ENCODE measurements at places on chromosomes 12 and 14.

DNA sequence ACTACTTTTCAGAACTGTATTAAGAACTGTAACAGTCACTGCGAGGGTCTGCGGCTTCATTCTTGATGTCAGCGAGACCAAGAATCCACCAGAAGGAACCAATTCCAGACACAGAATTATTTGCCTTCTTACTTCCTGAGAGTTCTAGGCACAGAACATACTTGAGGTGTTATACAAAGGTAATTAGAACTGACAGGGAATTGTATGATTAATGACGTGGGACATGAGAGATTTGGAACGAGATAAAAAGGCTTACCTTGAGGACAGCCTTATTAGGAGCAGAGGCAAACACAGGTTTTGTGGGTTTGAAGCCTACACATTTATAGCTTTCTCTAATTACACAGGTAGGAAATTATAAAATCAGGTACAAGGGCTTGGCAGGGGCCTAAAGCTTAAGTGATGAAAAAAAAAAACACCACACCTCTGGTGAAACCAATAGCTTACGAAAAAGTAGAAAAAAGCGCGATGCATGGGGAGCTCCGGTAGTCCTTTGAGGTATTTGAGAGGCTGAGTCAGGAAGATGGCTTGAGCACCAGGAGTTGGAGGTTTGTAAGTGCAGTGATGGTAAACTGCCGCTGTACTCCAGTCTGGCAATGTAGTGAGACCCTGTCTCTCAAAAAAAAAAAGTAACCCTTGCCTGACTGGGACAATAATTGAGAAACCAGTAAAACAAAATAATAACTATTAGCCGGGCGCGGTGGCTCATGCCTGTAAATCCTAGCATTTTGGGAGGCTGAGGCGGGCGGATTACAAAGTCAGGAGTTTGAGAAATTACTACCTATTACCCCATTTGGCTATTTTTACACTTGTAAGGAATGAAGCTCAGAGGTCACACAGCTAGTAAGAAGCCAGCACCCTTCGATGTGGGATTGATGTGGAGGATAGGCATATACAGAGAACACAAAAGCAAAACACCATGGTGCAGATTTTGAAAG lies 795 bp upstream of the ACOT2 start:
- no peak for DNase-seq

DNA sequence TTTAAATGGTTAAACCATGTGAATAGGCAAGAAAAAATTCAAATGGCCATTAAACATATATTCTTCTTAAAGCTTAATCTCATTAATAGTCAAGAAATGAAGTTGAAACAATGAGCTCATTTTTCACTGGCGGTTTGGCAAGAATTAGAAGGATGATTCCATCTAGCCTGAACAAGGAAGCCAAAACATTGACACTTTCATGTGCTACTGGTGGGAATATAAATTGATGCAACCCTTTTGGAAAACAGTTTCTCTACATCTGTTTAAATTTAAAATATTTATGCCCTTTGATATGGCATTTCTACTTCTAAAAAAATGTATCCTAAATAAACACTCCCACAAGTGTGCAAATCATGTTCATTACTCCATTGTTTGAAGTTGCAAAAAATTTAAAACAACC lies 174.7 kb upstream of the HIF1A start:
- no peak for DNase-seq

DNA sequence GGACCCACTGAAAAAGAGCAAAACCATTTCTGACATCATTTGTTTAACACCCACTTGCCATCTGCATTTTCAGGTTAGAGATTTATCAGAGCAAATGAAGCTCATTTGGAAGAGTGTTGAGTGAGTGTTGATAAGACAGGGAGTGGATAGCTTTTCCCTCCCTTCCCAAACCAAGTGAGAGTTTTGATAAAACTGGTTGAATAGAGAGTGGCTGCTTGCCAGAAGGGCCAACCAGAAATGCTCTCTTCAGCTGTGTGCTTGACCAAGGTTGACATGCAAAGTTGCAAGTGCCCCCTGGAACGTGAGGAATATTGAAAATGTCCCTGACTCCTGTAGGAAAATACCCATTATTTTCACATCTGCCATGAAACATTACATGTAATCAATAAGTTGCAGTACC lies 1487.0 kb upstream of the FLRT2 start:
- DNase-seq, result no peak

GRCh38 chr14:54474232-54474793 lies 14.5 kb downstream of the GMFB start:
- DNase-seq, result no peak

GRCh38 chr12:131550121-131550520 lies 160.8 kb upstream of the SFSWAP start:
- no peak for DNase-seq

DNA sequence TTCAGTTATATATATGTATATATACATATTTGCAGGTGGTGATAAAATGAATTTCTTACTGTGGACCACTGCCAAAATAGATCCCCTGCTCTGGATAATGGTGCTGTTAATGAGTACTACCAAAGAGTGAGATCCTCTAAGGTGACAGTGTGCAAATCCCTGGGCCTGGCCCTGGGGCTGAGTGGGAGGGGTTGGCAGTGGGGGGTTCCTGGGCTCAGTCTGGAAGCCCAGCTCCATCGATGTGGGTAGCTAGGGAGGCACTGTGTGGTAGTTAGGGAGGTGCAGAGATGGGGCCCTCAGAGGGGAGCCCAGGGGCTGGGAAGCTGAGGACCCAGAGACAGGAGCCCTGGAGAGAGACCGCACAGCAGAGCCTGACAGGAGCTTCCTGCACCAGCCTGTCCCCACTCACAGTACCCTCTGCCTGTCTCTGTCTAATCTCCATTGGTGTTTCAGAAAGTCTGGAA lies 9.1 kb downstream of the KRT8 start:
- no peak for DNase-seq

DNA sequence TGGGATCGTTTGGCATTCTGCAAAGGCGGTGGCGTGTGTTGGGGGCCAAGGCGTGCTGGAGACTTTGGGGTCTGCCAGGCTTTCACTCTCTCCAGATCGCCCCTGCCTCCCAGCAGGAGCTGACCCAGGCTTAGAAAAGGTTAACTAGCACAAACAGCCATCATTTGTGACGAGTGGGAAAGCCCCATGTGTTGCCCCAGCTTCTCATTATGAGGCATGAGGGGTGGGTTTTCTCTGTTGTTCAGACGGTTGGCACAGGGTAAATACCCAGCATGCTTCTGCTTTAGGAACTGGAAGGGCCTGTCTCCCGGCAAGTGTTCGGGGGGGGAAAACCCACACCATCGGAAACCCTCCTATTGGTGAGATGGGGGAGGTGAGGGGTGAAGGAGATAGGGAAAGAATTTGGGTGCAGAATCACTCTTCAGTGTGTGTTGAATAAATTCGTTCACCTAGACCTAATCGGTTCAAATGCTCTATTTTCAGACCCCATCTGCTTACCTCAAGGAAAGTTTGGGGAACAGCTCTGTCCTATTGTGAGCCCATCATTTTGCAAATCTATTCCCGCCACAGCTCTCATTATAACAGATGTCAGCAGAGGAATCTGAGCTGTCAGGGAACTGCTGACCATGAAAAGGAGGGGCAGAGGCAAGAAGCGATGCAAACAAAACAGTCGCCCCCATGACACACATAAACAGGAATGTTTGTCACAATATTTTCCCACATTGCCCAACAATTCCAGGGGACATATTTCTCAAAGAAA lies 34.7 kb upstream of the C12orf42 start:
- no peak for DNase-seq

DNA sequence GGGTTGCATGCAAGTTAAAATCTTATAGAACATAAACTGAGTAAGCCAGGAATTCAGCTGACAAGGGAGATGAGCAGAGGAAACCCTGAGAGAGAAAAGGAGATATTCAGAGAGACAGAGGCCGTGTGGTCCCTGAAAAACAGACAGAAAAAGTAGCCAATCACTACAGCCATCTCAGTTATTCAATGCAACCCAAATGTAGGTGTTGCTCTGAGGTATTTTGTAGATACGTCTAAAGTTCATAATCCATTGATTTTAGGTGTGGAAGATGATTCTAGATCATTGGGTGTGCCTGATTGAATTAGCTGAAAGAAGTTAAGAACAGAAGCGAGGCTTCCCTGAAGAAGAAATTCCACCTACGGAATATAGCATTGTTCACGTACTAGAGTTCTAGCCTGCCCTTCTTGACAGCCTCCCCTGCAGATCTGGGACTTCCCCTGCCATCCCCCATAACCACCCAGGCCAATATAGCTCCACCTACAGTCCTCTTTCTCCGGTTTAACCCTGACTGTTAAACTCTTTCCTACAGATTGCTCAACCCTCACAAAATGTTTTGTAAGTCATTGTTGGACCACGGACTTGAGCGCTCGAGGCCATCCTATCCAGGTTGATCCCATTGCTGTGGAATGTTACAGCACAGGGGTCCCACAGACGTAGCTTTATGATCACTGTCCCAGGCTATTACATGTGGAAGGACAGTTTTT lies 21.7 kb downstream of the AICDA start:
- no peak for DNase-seq

- no peak for DNase-seq
Observed at GRCh38 chr12:52790427-52791270, 5.3 kb downstream of the KRT3 start.

DNA sequence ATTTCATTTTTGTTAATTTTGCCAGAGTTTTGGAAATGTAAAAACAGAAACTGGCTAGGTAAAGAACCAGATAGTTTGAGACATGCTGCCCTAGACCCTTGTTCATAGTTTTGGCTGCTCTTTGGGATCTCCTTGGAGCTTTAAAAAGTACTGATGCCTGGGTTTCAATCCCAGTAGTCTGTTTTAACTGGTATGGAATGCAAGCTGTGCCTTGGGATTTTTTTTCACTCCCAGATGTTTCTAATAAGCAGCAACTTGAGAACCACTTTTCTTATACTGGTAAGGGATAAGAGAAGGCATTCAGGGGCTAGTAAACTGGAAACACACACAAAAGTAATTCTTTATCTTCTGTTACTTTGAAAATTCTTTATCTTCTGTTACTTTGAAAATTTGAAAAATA lies 18.8 kb downstream of the SLC35F4 start:
- DNase-seq, result no peak

DNA sequence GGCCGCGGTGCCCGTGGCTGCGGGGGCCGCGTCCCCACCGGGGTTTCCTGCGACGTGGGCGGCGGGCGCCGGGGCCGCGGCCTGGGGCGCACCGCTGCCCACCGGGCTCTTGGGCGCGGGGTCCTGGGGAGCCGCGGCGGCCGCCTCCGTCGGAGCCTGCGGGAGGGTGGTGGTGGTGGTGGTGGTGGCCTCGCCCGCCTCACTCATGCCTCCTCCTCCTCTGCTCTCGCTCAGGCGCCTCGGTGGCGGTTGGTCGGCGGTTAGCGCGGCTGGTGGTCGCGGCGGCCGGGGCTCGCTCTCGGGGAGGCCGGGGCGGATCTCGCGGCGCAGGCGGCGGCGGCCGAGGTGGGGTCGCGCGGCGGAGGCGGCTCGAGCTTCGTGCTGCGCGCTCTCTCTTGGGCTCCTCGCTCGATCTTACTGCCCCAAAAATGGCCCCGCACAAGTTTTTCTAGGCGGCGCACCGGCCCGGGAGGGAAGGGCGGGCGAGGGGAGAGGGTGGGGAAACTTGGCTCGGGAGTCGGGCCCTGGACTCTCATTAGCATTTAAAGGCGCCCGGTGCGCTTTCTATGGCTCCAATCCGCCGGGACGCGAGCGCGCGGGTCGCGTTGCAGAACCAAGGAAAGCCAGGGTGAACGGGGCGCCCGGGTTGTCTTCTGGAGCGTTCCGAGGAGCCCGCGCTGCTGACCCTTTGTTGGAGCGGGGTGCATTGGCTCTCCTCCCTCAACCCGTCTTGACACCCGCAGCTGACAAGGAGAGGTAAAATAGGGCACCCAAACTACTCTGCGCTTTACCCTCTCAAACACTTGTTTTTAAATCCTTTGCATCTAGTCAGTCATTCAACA lies at the start of gene YBX3:
Gene YBX3 (minus strand): TSS at position 419 of the 842 bp plus-strand sequence. CDS start 212 bp downstream, at position 207.
- no peak for DNase-seq

Measured in stimulated activated CD8-positive, alpha-beta memory T cell treated with anti-CD3 and anti-CD28 coated beads, Interleukin-4, amount 100 ng/mL, for 1 hour (primary cell).